Adrenal gland (tissue), 19 donors: ENCODE measurements at places on chromosomes 4 and X.

DNA sequence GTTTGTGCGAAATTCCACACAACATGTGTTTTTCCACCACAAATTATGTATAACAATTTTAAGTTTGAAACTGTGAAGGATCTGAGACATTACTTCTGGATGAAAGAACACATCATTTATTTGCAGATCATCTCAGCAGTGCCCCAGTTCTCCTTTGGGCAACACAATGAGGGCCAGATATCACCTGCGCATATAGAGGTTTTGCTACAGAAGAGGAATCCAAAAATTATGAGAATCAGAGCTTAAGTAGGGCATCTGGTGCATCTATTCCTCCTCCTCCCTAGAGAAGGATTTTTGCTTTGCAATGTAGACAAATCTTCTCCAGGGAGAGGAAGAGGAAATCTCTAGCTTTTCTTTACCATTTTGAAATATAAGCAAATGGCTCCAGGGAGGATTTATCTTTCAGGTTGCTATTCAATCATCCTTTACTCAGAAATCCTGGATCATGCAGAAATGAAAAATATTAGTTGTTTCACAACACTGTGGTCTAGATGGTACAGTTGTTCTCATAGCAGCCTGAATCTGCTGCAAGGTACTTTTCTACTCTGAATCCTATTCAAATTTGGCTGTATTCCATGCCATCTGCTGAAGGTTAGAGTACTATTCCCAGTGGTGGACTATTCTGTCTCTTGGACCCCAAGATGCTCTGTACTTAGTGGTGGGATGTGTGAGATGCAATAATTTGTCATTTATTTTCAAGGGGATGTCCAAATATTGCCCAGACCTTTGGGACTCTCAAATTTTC is 132.1 kb downstream of the SNCA start:
- DNase-seq = no peak

DNA sequence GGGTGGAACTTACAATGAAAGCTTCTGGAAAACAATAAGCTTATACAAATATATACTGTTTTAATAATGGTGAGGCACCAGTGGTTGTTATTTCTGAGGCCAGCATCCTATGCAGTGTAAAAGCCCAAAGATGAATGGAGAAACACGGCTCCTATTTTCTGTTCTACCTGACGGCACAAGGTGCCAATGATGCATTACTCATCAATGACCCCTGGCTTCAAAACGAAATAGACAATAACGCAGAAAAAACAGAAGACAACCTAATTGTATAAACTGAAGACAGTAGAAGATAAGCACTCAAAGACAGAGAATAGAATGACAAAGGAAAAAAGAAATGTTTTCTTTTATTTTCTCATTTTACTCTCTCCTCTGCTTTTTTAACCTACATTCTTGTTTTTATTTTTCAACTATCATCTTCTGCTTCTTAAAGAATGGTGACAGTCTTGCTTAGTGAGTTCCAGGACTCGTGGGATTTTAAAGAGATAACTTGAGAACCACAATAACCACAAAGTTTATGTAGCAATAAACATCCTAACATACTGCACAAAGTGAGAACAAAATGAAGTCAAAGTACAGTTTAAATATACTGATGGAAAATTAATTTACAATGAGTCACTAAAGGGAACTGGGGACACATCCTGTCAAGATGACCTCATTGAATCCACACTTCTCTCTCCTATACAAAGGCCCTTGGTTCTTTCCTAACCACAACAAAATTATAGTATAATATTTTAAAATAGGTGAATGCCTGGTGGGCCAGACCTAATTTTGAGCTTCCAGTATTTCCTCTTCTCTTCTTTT is 169.8 kb downstream of the BTC start:
- DNase-seq = no peak

GRCh38 chrX:44456685-44457084 is 86.0 kb downstream of the FUNDC1 start:
- DNase-seq = no peak

DNA sequence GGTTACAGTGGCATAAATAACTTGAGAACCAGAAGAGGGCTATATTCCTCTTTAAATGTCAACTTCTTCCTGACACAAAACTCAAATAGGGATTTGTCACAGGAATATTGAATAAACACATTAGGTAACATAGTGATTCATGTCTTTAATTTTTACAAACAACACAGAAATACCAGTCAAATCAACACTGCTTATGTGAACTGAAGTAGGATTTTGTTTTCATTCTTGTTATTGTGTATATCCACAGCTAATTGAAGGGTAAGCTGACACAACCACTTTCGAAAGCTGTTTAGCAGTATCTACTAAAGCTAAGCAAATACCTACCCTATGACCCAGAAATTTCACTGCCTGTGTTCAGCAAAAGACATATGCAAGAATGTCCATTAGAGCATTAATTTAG is 120.4 kb upstream of the EOLA2 start:
- DNase-seq = no peak

- no peak for DNase-seq
Observed at GRCh38 chrX:154353172-154353843, 21.1 kb downstream of the FLNA start.

DNA sequence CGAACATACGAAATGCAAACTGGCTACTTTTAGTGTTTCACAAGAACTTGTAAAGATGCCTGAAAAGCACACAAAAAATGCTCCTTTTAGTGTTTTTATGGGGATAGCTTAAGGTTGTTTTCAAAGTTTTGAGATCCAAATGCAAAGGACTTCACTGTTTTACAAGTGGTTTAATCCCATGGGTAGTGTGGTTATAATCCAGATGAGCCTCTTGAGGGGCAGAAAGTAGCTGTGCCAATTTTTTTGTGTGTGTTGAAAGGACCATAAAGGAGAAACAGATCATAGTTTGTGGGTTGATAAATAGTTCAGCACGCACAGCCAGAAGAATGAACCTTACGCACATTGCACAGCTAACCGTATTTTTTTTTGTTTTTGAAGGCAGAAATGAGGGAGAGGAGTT is 126.9 kb upstream of the GIMD1 start:
- DNase-seq = no peak

- DNase-seq = peak; percentile 64
Observed at GRCh38 chrX:106999002-106999975, 723 bp downstream of the MORC4 start.

- DNase-seq = no peak
Observed at GRCh38 chrX:75421688-75422230, 101.1 kb downstream of the ZDHHC15 start.

DNA sequence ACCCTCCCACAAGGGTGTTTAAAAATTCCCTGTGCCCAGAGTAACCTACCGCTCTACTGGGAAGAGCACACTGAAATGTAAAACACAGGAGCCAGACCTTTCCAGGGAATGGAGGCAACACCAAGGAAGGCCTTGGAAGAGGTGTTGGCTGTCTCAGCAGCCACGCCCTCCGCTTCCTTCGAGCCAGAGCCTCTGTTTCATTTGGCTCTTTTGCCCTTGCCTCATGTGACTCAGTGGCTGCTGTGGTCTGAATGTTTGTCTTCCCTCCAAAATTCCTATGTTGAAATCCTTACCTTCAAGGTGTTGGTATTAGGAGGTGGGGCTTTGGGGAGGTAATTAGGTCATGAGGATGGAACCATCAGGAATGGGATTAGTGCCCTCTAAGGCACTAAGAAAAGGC is 11.3 kb downstream of the SCD5 start:
- peak; percentile 54 for DNase-seq

GRCh38 chr4:25818371-25818871 is 44.4 kb downstream of the SEL1L3 start:
- DNase-seq = no peak

GRCh38 chrX:13377550-13377934 is 57.7 kb upstream of the ATXN3L start:
- no peak for DNase-seq
